Calu3 (cell line): ENCODE measurements at places on chromosomes 2 and 18. TPM values are rescaled to one million over a fixed set of nuclear protein-coding genes. Genes with fewer than 3 reads are reported as not detected.

DNA sequence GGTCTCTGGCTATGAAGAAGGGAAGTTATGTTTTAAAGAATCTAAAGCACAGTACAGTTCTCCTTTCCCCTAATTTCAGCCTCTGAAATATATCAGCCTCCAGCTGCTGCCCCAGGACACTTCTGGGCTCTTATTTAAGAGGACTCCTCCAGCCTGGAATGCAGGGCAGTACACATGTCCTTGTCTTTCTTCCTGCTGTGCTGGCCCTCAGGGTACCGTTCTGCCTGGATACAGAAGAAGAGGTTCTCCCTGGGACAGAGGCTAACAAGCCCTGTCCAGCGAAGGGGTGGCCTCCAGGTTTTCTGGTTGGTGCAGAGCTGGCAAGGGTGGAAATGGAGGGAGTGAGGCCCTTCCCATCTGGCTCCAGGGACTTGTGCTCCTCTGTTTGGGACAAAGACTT is 22.1 kb downstream of the MLPH start:
- no peaks in the 10 kb centered on the region for H3K27me3 ChIP-seq
- peaks cover 7% of the 10 kb centered on the region for H3K36me3 ChIP-seq
- peak overlapping the region; percentile 77 for H3K27ac ChIP-seq
- peaks cover 27% of the 10 kb centered on the region for H3K4me1 ChIP-seq
- no peak for DNase-seq

DNA sequence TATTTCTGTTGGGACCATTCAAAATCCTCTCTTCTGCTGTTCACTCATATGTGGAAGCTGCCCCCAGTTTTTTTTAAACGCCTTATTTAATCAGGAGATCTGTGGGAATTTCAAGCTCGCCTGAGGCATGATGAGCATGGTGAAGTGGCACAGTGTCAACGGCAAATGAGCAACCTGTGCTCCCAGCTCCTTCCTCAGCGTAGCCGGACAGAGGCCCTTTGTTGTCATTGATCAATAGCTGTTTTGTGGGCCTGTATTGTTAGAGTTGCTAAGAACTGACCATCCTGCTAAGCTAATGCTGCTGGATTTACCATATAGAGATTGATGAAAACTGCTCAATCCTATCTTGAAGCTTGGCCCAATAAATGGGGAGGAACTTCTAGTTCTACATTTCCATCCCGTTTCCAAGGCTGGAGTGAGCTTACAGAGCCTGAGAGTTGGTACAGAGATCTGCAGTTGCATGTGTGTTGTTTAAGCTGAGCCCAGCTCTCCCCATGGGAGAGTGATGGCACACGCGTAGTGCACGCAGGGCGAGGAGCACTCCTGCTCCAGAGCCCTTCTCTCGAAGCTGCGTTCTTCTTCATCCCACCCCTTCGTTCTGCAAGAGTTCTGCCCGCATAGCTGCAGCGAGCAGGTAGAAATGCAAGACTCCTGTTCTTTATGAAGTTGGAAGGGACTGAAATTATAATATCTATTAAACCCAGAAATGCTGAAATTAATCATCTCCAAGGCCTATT is 108.8 kb downstream of the RTN4 start:
- no peak overlapping the region for H3K4me3 ChIP-seq
- H3K27ac ChIP-seq, result no peak overlapping the region
- H3K4me1 ChIP-seq, result no peaks in the 10 kb centered on the region
- DNase-seq, result peak; percentile 12

DNA sequence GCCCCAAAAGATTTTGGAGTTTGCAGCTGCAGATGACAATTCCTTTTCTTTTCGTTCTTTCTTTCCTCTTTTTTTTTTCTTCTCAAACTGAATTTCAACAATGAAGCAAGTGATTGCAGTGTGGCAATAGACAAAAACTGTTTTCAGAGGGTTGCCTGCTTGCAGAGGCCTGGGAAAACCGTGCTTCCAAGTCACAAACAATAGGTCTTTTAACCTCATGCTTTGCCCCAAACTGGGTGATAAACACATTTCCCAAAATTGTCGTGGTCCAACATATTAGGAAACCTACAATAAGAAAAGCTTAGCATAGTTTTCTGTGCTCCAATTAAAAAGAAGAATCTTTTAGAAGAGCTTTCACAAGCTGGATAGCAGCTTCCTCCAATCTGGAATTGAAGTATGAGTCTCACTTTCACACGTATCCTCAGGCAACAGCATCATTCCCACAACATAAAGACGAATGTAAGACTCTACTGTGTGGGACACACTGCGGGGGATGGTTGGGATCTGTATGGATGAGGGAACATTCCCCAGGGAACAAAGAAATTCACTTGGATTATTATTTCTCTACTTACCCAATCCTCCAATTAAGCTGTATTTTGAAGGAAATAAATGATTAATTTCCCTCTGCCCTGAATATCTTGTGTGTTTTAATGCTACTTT is 656.1 kb downstream of the RNF144A start:
- H3K27ac ChIP-seq, result no peak overlapping the region
- no peaks in the 10 kb centered on the region for H3K36me3 ChIP-seq
- no peak for DNase-seq

- H3K27me3 ChIP-seq, result no peaks in the 10 kb centered on the region
- H3K4me3 ChIP-seq, result no peak overlapping the region
- DNase-seq, result no peak
- no peaks in the 10 kb centered on the region for H3K4me1 ChIP-seq
- H3K27ac ChIP-seq, result no peak overlapping the region
These were observed 487.6 kb upstream of the KLHL29 start for GRCh38 chr2:22897428-22897827.

GRCh38 chr18:42310956-42311355 is 355.9 kb downstream of the PIK3C3 start:
- H3K27ac ChIP-seq, result no peak overlapping the region
- no peaks in the 10 kb centered on the region for H3K27me3 ChIP-seq
- no peak for DNase-seq
- H3K36me3 ChIP-seq, result no peaks in the 10 kb centered on the region

GRCh38 chr2:35343135-35343534 is 1012.4 kb upstream of the CRIM1 start:
- H3K4me3 ChIP-seq, result no peak overlapping the region
- no peaks in the 10 kb centered on the region for H3K27me3 ChIP-seq
- no peak overlapping the region for H3K27ac ChIP-seq
- H3K4me1 ChIP-seq, result no peaks in the 10 kb centered on the region
- H3K36me3 ChIP-seq, result no peaks in the 10 kb centered on the region

Gene KCTD18
- 11.8 and 13.6 TPM in 2 replicates for total RNA-seq

Gene ADGRF3
- 0.24 and 0.59 TPM in 2 replicates for total RNA-seq

Gene DCDC2C
- total RNA-seq, result not detected in 2 replicates
